Activated CD8-positive, alpha-beta memory T cell treated with anti-CD3 and anti-CD28 coated beads for 1 hour (primary cell): ENCODE measurements at places on chromosomes 7 and 10.

GRCh38 chr7:124275411-124275810 is 242.5 kb upstream of the TMEM229A start:
- DNase-seq, result no peak

DNA sequence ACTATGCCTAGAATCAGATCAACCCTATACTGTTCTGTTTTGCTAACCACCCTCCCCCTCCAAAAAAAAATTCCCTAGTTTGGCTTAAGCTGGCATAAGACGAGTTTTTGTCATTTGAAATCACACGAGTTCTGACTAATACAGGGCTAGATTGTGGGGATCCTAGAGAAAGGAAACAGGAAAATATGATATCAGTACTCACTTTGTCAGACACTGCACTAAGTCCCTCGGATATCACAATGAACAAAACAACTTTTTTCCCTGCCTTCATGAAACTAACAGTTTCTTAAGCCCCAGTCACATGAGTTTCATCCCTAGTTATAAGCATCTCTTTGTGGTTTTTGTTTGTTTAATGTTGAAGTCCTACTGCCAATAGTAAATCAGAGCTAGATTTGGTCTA is 118.5 kb downstream of the ITGB8 start:
- DNase-seq, result no peak

DNA sequence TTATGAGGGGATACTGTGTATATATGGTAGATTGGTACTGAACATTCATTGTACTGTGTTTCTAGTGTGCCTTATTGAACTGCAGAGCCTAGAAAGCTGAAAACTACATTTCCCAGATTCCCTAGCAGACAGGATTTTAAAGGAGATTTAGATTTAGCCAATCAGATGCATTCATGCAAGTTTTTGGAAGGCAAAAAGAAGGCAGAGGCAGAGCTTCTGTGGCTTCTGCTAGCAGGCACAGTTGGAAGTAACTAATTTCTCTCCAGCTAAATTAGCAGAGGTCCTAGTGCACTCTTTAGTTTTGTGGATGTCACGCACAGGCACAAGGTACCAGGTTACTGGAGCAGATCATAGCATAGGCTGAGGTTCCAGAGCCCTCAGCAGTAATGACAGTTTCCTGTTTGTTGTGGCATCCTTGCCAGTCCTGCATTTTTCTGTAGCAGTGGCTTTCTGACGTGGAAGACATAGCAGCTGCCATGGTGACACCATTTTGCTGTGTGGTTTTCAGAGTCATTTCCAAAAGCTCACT is 83.7 kb upstream of the CCDC71L start:
- DNase-seq, result no peak

DNA sequence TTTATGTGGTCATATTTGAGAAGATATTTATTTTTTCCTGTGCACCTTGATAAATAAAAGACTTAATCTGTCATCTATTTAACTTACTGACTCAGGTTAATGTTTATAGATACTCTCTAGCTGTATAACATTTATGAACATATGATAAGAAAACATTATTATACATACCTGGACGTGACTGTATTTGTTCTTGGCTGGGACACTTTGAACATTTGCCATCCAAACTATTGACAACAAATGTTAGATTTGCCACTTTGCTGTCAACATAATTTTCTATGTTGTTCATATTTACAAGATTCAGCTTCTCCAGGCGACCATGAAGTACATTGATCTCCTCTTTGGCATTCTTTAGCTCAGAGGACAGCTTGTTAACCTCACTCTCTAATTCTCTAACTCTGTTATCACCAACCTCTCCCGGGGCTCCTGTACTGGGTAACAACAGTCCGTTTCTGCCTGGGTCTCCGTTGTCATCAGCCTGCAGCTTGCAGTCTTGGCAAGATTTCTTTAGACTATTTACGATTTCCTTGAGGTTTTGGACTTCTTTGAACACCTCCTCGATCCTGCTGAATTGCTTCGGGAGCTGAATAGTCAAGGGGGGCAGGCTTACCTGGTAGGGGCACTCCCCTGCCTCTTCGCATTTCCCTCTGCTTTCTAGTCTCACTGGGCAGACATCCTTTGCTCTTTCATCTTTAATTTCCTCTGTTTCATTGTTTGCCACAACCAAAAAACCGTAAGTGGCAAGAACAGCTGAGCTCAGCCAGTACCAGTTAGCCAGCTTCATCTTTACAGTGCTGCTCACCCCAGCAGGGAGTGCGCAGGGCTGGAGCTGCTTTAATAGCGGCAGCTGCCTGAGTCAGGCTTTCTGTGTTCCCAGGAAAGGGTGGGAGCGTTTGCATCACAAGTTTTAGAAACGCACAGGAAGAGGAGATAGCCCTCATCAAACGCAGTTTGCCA is at the start of gene FGL2:
FGL2 (minus strand) TSS at position 807 of the 954 bp plus-strand sequence; CDS start at position 781, 26 bp downstream.
- peak; percentile 2 for DNase-seq
